ENCODE measurements at places on chromosomes 4 and X. TPM values are rescaled to one million over a fixed set of nuclear protein-coding genes. Genes with fewer than 3 reads are reported as not detected.
A peak's percentile ranks its signal among the peaks of the same experiment; 100 is the strongest.

FAM236B gene
- total RNA-seq: not detected

FANCB gene
- 14.1 TPM for total RNA-seq

DNA sequence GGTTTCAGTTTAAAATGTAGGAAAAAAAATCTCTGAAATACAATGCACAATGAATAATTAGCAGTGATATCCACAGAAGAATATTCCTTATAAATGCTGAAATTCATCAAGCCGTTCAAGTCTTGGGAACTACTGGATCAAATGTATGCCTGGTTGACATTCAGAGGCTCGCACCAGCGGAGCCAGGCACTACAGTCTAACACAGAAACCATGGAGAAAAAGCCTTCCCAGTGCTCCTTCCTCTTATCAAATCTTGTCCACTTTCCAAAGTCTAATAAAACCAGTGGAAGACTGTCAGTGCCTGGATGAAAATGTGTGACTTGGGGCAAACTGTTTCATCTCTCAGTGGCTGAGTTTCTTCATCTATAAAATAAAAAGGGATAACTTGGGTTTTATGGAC is 35.9 kb downstream of the CENPU start:
- no peaks in the 10 kb centered on the region for H3K27me3 ChIP-seq
- no peak overlapping the region for H3K4me3 ChIP-seq

FAM9B gene
- 0.69 TPM for total RNA-seq

DNA sequence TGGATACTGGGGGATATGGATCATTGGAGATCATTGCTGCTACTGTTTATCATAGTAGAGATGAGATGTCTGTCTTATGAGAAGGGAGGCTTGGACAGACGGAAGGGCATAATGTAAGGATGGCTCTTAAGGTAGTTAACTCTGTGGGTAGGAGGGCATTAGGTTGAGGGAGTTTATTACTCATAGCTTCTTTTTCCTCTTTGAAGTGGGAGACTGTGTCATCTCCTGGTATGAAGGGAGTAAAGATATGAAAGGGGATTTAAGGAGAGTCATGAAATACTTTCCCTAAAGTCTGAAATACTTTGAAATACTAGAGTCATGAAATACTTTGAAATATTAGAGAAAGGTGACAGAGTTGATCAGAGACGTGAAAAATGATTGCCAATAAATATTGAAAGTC is 255.5 kb upstream of the PITX2 start:
- H3K4me3 ChIP-seq: no peak overlapping the region
- no peaks in the 10 kb centered on the region for H3K27me3 ChIP-seq
- H3K27ac ChIP-seq: peak overlapping the region; percentile 56

ADGRG2 gene
- total RNA-seq: 0.09 TPM

DNA sequence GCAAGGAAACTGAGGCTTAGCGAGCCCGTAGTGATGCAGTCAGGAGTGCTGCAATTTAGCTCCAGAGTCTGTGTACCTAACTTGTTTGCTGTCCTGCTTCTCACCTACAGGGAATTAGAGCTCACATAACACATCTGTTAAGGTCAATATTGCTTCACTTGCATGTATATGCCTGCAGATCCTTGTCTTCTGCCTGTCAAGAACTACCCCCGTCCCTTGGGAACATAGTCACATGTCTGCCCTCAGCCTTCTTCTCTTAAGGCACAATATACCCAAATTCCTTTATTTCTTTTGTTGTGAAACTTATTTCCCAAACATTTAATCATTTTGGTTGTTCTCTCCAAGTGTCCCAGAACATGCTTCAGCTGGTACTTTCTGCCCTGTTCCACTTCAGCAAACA is 103.3 kb upstream of the LEF1 start:
- H3K4me3 ChIP-seq: no peak overlapping the region
- no peak for DNase-seq
- H3K27ac ChIP-seq: no peak overlapping the region
- no peaks in the 10 kb centered on the region for H3K36me3 ChIP-seq
- H3K4me1 ChIP-seq: no peaks in the 10 kb centered on the region

PNMA3 gene
- not detected for total RNA-seq

FGD1 gene
- 0.97 TPM for total RNA-seq

DNA sequence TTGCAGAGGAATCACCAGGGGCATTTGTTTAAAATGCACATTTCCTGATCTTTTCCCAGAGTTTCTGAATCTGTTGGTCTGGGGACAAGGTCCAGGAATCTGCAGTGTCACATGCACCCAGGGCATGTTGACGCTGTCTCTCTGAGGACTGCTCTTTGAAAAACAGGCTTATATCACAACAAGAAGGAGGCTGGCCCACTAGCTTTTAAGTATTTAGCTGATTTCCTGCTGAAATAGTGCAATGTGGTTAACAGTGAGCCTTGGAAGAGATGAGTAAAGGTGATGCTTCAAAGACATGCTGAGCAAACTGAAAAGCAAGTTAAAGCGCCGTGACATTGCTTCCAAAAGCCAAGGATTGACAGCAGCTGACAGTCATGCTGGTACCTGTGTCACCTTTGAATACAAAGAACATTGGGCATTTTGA is 18.6 kb upstream of the SEPSECS start:
- no peak for DNase-seq
- H3K4me3 ChIP-seq: no peak overlapping the region
- H3K27me3 ChIP-seq: no peaks in the 10 kb centered on the region
- peaks cover 4% of the 10 kb centered on the region for H3K36me3 ChIP-seq
- H3K4me1 ChIP-seq: no peaks in the 10 kb centered on the region
- no peak overlapping the region for H3K27ac ChIP-seq

- no peak overlapping the region for H3K4me3 ChIP-seq
- H3K27me3 ChIP-seq: no peaks in the 10 kb centered on the region
- H3K4me1 ChIP-seq: no peaks in the 10 kb centered on the region
- H3K27ac ChIP-seq: no peak overlapping the region
- no peak for DNase-seq
- no peaks in the 10 kb centered on the region for H3K36me3 ChIP-seq
Observed at GRCh38 chr4:67550857-67551256, 5.6 kb upstream of the CENPC start.

DNA sequence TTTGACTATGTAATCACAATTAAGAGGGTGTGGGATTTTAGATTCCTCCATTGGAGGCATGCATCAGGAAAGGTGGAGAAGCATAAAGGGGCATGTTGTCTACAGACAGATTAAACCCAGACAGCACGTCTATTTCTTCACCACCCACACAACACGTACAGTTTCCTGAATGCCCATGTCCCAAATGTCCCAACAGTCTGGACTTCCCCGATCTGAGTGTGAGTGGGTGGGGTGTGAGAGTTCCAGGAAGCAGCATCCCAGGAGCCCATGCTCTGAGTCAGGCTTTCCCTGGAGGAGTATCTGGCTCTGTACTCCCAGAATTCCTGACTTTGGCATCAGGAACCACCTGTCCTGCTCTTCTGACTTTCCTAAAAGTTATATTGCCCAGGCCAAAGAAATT is 30.8 kb upstream of the NDP start:
- no peaks in the 10 kb centered on the region for H3K36me3 ChIP-seq
- no peaks in the 10 kb centered on the region for H3K27me3 ChIP-seq
- H3K4me1 ChIP-seq: peaks cover 9% of the 10 kb centered on the region
- DNase-seq: peak; percentile 7
- H3K27ac ChIP-seq: no peak overlapping the region
- H3K4me3 ChIP-seq: no peak overlapping the region

GRCh38 chr4:95290702-95291101 is 258.1 kb downstream of the UNC5C start:
- H3K27ac ChIP-seq: no peak overlapping the region
- no peaks in the 10 kb centered on the region for H3K27me3 ChIP-seq
- H3K4me1 ChIP-seq: peaks cover 7% of the 10 kb centered on the region
- H3K4me3 ChIP-seq: no peak overlapping the region

- no peak overlapping the region for H3K27ac ChIP-seq
- H3K27me3 ChIP-seq: no peaks in the 10 kb centered on the region
- peaks cover 37% of the 10 kb centered on the region for H3K4me1 ChIP-seq
- DNase-seq: no peak
- H3K4me3 ChIP-seq: no peak overlapping the region
Observed at GRCh38 chr4:123480706-123481418, 84.3 kb downstream of the SPRY1 start.

DNA sequence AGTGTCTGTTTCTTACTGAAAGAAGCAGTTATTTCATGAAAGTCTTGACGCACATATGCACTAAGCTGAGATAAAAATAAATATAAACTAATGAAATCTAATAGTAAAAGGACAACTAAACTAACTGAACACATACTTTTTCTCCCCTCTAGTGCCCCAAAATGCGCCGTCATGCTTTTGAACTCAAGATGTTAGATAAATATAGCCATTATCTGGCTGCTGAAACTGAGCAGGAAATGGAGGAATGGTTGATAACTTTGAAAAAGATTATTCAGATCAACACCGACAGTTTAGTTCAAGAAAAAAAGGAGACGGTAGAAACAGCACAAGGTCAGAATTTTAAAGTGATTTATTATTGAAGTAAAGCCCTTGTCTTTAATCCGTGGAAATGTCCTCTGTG is 70.2 kb downstream of the DOCK11 start:
- no peaks in the 10 kb centered on the region for H3K4me1 ChIP-seq
- H3K36me3 ChIP-seq: no peaks in the 10 kb centered on the region
- no peak overlapping the region for H3K4me3 ChIP-seq
- no peak overlapping the region for H3K27ac ChIP-seq

Measured in Calu3 (cell line).